ENCODE measurements at places on chromosomes 4 and X.

DNA sequence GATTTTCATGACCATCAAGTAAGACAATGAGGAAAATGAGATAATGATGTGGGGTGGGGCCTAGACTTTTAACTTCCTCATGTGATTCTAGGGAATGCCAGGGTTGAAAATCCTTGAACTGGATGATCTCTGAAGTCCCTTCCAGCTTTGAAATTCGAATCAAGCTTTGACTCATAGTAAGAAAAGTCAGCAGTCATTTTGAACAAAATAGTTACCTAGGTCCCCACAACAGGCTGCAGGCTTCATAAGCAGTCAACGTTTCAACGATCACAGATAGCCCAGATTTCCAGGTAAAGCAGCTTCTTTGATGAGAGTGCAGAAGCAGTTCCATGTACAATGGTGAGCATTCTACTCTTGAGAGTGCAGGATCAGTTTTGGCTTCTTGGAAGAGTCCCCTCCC is 93.7 kb downstream of the GRIA3 start:
- no peak for DNase-seq

DNA sequence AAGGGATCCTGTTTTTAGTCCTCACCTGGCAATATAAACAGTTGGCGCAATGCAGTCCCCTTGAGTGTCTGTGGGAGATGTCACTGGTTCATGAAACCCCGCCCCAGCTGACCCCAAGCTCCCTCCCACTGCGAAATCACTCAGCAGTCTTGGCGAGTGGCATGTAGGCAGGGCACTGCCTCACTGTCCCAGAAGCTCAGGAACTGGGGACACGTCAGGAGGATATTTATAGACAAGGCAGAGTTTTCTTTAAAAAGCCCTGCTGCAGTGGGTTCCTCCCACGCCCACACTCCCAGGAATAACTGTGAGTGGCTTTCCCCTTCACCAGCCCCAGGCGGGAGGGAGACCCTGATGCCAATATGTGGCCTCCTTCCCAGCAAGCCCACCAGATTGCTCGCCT is 44.3 kb upstream of the PPP2R2C start:
- DNase-seq: no peak

- DNase-seq: peak; percentile 70
These were observed 392.5 kb downstream of the BCOR start for GRCh38 chrX:39705290-39705689.

DNA sequence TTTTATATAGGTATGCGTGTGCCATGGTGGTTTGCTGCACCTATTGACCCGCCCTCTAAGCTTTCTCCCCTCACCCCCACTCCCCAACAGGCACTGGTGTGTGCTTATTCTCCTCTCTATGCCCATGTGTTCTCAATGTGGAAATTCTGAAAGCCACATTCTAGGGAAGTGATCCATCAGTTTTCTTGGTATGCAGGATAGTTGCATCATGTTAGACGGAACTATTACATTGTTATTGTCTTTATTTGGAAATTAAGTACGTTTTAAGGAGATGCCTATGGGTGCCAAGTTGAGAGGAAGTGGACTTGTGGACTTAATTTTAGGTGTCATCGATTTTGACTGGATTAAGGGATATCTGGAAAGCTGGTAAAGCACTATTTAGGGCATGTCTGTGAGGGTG is 204.6 kb downstream of the RBM46 start:
- no peak for DNase-seq

GRCh38 chr4:123403080-123403604 is 6.5 kb downstream of the SPRY1 start:
- no peak for DNase-seq

DNA sequence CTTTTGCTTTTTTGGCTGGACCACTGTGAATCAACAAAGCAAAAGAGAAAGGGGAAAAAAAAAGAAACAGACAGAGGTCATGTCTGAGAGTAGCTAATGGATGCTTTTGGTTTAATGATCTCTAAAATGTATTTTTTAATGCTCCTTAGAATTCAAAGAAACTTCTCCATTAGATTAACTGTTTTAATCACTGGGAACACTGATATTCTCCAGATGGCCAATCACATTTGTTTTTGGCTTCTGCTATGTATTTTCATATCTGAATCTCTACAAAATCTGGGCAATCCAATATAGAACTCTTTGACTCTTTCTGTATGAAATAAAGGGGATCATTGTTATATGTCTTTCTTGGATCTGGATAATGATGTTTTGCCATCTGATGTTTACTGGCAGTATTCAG is 278.2 kb downstream of the ADGRL3 start:
- DNase-seq: no peak

DNA sequence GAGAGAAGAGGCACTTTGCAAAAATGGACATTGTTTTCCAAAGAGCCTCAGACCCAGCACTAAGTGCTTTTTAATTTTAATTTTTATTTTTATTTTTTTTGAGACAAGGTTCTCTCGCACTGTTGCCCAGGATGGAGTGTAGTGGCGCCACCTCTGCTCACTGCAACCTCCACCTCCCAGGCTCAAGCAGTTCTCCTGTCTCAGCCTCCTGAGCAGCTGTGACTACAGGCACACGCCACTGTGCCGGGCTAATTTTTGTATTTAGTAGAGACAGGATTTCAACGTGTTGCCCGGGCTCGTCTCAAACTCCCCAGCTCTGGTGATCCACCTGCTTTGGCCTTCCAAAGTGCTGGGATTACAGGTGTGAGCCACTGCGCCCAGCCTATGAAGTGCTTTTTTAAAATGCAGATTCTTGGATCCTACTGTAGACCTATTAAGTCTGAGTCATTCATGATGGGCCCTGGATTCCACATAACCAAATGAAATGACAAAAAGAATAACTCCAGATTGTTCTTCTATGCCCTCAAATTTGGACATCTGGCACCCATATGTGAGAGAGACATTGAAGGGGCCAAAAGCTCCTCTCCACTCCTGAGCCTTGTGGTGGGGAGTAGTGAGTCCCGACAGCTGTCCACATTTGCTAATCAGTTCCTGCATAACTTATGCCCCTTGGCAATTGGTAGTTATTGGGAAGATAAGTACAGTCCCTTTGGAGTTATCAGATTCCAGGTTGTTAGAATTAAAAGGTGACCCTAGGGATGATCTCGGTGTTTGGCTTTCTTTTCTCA is 3.6 kb downstream of the NOCT start:
- no peak for DNase-seq

Measured in ureter (tissue), 1 donor.